AG04450 (cell line): ENCODE measurements at places on chromosomes 1 and 21. TPM values are rescaled to one million over a fixed set of nuclear protein-coding genes. Genes with fewer than 3 reads are reported as not detected.

Gene IPO13
- polyA plus RNA-seq = 11.2 and 16.1 TPM in 2 replicates

GRCh38 chr1:185998391-185998790, 264.2 kb downstream of the HMCN1 start:
- no peak for DNase-seq

Gene S100A7A
- not detected in 2 replicates for polyA plus RNA-seq

Gene MAP1LC3C
- polyA plus RNA-seq = 0.12 TPM in 1 of 2 replicates, not detected in the other

Gene HS2ST1
- polyA plus RNA-seq = 19.8 and 22.4 TPM in 2 replicates

GRCh38 chr1:47755101-47755990, 241.8 kb downstream of the TRABD2B start:
- DNase-seq = no peak

DNA sequence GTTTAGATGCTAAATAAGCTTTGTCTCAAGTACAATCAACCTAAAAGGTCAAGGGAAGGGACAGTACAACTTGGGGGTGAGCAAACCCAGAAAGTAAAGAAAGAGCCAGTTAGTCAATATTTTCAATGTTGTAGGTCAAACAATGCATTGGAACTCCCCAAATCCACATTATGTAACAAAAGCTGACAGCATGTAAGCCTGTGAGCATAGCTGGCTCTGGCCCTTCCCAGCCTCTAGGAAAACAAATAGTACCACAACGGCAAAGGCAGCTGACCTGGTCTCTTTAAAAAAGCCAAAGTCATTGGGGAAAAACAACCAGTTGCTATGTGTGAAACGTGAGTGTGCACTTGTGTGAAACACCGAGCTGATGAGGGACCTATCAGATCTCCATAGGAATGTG, 3.4 kb downstream of the CBR1 start:
- no peak for DNase-seq

- no peak for DNase-seq
These were observed 27.5 kb downstream of the SLC2A1 start for GRCh38 chr1:42931108-42931539.

DNA sequence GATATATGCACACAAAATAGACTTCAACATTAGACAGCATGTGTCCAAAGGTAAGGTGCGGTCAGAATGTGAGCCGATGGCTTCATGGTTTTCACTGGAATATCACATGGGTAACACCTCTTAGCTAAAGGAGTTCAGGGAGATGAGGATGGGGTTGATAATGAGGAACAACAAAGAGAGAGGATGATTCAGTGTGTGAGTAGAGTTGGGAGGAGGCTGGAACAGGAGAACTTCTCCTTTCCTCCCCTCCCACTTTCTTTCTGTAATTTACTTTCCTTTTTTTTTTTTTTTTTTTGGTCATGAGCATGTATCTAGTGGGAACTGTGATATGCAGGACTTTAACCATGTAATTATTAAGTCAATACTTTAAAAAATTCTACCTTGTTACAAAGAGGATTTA, 99.4 kb downstream of the FASLG start:
- DNase-seq = no peak

Gene DNAI4
- polyA plus RNA-seq = 2.1 and 2.2 TPM in 2 replicates

GRCh38 chr1:31376375-31377134, 3.7 kb upstream of the FABP3 start:
- peak; percentile 89 for DNase-seq

Gene SLAMF8
- not detected in 2 replicates for polyA plus RNA-seq

GRCh38 chr1:77958391-77958790, 20.5 kb downstream of the FUBP1 start:
- no peak for DNase-seq

Gene PM20D1
- polyA plus RNA-seq = 0.09 TPM in 1 of 2 replicates, not detected in the other

Gene NLRP3
- polyA plus RNA-seq = 0.06 and 0.09 TPM in 2 replicates

Gene TTC39A
- polyA plus RNA-seq = 0.21 and 0.46 TPM in 2 replicates

- no peak for DNase-seq
These were observed 2128.9 kb downstream of the MRPL39 start for GRCh38 chr21:23478381-23478780.

Gene CACNA1E
- not detected in 2 replicates for polyA plus RNA-seq

DNA sequence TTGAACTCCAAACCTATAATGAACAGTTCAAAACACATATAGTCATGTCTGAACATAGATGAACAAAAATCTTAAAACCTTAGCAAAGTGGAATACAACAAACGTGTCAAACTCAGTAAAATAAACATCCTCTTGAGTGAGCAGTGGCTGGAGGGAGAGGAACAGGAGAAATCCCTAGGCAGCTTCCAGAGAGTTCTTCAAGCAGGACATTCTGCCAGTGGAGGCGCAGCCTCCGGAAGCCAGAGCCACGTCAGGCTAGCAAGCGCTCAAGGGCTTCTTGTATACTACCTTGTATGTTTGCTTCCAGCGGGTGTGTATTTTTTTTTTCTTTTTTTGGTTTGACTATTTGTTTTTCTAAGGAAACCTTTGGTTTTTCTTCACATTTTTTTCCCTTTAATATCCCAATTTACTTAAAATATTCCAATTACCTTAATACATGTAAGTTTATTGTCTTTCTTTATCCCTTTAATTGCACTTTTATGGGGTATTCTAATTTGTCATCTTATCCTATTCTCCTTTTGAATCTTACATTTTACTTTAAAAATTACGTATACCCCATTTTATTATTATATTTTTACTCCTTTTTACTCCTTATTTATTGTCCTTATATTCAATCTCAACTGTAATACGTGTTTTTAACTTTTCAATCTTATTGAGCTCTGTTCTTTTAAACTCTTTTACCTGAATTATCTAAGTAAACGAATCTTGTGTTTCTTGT, 42.0 kb downstream of the COLGALT2 start:
- DNase-seq = no peak

- no peak for DNase-seq
These were observed 492 bp downstream of the FOXO6 start for GRCh38 chr1:41361495-41362356.

GRCh38 chr1:218164930-218165700, 120.0 kb upstream of the RRP15 start:
- no peak for DNase-seq

Gene OR2T11
- polyA plus RNA-seq = not detected in 2 replicates

DNA sequence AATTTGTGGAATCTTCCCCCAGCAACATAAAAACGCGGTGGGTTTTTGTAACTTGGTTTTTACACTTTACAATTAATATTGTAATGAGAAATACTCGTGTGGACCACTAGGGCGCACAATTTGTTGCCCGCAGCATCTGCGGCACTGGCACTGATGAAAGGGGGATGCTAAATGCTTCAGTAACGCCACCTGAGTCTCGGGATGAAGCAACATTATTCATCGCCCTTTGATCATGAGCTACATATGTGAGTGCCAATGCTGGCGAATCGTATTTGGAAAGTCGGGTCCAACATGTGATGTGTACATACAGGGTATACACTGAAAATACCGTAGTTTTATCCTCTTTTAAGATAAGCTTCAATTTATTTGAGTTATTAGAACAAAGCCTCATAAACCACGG, 34.2 kb upstream of the COX20 start:
- no peak for DNase-seq

DNA sequence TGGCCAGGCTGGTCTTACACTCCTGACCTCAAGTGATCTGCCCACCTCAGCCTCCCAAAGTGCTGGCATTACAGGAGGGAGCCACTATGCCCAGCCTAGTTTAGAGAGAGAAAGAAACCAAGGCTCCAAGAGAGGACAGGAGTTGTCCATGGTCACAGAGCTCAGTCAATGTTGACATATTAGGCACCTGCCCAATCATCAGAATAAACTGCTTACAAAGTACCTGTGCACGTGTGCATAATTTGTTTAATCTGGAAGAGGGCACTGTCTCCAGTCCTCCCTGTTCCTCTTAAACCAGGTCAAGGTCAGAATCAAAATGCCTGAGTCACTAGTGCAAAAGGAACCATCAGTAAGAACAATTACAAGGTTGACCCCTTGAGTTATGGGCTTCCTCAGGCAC, 20.3 kb upstream of the MPZL1 start:
- no peak for DNase-seq

GRCh38 chr1:243605604-243606003, 244.4 kb downstream of the AKT3 start:
- no peak for DNase-seq
